Left ventricle myocardium inferior (tissue), 1 donor: ENCODE measurements at places on chromosomes 12 and 14. TPM values are rescaled to one million over a fixed set of nuclear protein-coding genes. Genes with fewer than 3 reads are reported as not detected.
A peak's percentile ranks its signal among the peaks of the same experiment; 100 is the strongest.

The SPIC gene
- total RNA-seq, result not detected

The CBLN3 gene
- 0.55 TPM for total RNA-seq

The POTEM gene
- total RNA-seq, result not detected

DNA sequence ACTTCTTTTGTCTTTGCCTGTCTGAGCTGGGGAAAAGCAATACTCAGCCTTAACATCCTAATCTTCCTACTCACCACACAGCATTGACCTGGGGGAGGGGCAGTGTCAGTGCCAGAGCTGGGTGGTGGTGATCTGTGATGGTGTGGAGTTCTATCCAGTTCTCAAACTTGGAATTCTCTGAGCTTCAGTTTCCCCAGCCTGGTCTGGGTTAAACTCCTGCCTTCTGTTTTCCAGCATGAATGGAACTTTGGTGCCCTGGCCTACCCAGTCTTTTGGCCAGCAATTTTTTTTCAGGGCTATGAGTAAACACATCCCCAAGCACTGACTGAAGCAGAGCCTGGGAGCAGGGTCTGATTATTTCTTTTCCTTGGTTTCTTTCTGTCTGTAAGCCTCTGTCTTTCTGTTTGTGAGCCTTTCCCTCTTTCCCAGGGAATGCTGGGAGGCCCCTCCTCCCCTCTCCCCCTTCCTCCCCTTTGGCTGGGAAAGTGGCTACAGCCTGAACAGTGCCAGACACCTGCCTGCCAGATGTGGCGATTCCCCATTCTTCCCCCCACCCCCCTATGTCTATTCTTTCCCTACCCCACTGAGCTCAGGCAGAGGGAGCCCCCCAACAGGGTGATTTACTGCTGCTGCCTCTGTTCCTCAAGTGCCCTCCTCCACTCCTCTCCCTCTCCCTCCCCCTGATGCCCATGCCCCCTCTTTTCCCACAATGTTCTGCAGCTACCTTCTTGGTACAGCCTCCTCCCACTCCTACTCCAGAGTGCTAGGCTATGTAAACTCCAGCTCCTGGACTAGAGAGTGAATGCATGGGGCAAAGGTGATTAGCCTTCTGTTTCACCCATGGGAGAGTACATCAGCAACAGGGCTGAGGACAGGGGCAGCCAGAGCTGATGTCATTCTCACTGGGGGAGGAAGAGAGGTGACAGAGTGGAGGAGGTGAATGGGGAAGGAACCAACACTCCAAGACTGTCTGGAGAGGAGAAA is 11.1 kb downstream of the GPR84 start:
- no peak for DNase-seq
- H3K27ac ChIP-seq, result peak overlapping the region; percentile 70

DNA sequence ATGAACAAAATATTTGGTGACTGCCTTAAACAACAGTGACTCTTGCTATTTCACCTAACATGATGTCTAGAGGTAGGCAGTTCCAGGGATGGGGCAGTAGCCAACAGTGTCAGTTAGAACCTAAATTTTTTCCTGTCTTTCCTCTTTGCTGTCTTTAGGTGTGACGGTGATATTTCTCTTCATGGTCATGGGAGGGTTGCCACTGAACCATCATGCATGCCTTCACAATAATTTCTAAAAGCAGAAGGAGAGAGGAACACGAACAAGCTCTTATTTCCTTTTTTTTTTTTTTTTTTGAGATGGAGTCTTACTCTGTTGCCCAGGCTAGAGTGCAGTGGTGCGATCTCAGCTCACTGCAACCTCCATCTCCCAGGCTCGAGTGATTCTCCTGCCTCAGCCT is 2.4 kb downstream of the CCDC63 start:
- peaks cover 14% of the 10 kb centered on the region for H3K27me3 ChIP-seq
- no peaks in the 10 kb centered on the region for H3K36me3 ChIP-seq
- DNase-seq, result no peak
- no peak overlapping the region for H3K27ac ChIP-seq

DNA sequence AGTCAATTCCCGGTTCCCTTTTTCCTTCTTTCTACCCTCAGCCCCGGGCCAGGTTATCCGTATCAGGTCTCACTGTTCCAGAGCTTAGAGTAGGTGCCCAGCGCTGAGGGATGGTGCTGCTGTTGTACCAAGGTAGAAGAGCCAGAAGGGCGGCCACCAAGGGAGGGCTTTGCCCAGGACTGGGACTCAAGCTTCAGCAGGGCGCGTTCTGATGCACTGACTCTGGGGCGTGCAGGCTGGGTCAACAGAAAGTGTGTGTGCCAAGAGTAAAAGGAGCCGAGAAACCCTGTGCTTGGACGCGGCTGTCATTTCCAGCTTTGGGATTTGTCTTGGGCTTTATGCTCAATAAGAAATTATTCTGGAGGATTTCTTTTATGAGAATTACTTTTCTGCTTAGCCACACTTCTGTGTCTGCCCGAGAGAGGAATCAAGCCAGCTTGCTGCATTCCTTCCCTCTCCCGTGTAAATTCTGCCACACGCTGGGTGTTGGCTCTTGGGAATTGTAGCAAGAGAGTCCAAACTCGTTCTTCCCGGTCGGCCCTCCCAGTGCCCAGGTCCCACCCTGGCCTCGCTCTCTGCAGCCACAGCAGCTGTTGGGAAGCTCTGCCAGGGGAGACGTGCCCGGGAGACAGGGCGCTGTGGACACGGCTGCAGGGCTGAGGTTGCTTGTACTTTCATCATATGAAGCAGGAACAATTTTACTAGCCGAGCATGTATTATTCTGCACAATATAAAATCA is 98.0 kb downstream of the FBXL14 start:
- no peak for DNase-seq
- no peak overlapping the region for H3K27ac ChIP-seq
- H3K4me1 ChIP-seq, result peaks cover 21% of the 10 kb centered on the region
- no peaks in the 10 kb centered on the region for H3K27me3 ChIP-seq

The CLEC4C gene
- not detected for total RNA-seq

The AMIGO2 gene
- total RNA-seq, result 2.3 TPM

The AQP6 gene
- total RNA-seq, result not detected

GRCh38 chr12:32197421-32197820 is 90.8 kb downstream of the BICD1 start:
- no peak overlapping the region for H3K27ac ChIP-seq
- H3K36me3 ChIP-seq, result no peaks in the 10 kb centered on the region
- H3K4me1 ChIP-seq, result no peaks in the 10 kb centered on the region
- no peak overlapping the region for H3K4me3 ChIP-seq

DNA sequence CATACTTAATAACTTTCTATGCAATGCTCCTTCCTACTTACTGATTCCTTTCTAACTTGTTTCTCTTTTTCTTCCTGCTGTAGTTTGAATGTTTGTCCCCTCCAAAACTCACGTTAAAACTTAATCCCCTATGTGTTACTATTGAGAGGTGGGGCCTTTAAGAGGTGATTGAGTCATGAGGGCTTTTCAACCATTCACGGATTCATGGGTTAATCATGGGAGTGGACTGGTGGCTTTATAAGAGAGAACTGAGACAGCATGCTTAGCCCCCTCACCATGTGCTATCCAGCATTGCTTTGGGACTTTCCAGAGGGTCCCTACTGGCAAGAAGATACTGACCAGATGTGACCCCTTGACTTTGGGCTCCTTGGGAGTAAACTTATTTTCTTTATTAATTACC is 66.0 kb upstream of the TRIM9 start:
- no peak for DNase-seq
- no peak overlapping the region for H3K27ac ChIP-seq
- H3K36me3 ChIP-seq, result no peaks in the 10 kb centered on the region
- H3K27me3 ChIP-seq, result no peaks in the 10 kb centered on the region
